ENCODE measurements at places on chromosomes 1 and 21. TPM values are rescaled to one million over a fixed set of nuclear protein-coding genes. Genes with fewer than 3 reads are reported as not detected.

GRCh38 chr1:54080598-54081049 is 27.2 kb downstream of the TCEANC2 start:
- no peak overlapping the region for H3K27ac ChIP-seq
- DNase-seq, result no peak
- H3K4me1 ChIP-seq, result peaks cover 8% of the 10 kb centered on the region
- H3K4me3 ChIP-seq, result no peak overlapping the region
- no peaks in the 10 kb centered on the region for H3K27me3 ChIP-seq

DNA sequence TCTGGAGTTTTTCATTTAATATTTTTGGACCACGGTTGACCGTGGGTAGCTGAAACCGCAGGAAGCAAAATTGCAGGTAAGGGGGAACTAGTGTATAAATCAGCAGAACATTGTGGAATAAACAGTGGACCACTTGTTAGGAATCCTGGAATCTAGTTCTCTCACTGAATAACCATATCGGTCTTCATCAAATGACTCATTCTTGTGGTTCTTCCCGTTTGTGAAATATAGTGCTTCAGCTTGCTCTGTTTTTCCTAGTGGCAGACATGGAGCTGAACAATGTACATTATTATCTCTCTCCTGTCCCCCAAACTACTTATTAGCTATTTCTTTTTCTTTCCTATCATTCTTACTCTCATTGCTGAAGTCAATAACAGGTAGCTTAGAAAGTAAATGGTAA is 61.9 kb downstream of the HSPA13 start:
- H3K4me1 ChIP-seq, result no peaks in the 10 kb centered on the region
- no peak overlapping the region for H3K4me3 ChIP-seq
- peaks cover 8% of the 10 kb centered on the region for H3K27me3 ChIP-seq

GRCh38 chr21:17660452-17660851 is 47.8 kb upstream of the BTG3 start:
- H3K4me1 ChIP-seq, result no peaks in the 10 kb centered on the region
- DNase-seq, result no peak
- no peak overlapping the region for H3K27ac ChIP-seq
- H3K36me3 ChIP-seq, result no peaks in the 10 kb centered on the region
- H3K4me3 ChIP-seq, result no peak overlapping the region

DNA sequence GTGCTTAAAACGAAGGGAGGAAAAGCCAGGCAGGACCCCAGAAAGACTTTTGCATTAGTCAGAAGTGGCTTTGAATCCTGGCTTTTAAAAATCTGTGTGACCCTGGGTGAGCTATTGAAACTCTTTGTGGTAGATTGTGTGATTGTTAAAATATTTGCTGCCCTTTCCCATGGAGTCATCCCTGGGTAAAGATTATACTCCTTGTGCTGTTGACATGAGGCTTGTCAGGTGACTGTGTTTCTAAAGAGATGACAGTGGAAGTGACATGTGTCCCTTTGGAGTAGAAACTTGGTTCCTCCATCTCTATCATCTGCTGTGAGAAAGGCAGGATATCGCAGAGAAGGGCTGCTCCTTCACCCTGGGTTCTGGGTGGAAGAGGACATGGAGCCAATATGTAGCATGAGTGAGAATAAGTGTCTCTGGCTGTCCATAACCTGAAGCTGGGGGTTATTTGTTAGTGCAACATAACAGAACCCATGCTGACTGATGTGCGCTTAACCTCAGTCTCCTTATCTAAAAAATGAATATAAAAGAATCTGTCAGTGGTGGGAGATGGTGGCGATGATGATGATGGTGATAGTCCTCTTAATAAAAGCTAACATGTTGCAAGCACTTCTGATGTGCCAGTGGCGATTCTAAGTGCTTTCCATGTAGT is 187.6 kb downstream of the RHOU start:
- no peaks in the 10 kb centered on the region for H3K27me3 ChIP-seq
- H3K4me1 ChIP-seq, result peaks cover 32% of the 10 kb centered on the region
- H3K36me3 ChIP-seq, result peaks cover 3% of the 10 kb centered on the region
- H3K4me3 ChIP-seq, result no peak overlapping the region
- DNase-seq, result no peak
- no peak overlapping the region for H3K27ac ChIP-seq

- H3K27ac ChIP-seq, result no peak overlapping the region
- H3K4me3 ChIP-seq, result no peak overlapping the region
- DNase-seq, result no peak
- H3K4me1 ChIP-seq, result peaks cover 5% of the 10 kb centered on the region
Measured at GRCh38 chr1:233240371-233240770, 55.2 kb downstream of the PCNX2 start.

The SMPDL3B gene
- 0.76 TPM for total RNA-seq
